ENCODE measurements at places on chromosomes 12 and 14.

- no peak for DNase-seq
Observed at GRCh38 chr12:6226679-6227051, 26.5 kb downstream of the CD9 start.

DNA sequence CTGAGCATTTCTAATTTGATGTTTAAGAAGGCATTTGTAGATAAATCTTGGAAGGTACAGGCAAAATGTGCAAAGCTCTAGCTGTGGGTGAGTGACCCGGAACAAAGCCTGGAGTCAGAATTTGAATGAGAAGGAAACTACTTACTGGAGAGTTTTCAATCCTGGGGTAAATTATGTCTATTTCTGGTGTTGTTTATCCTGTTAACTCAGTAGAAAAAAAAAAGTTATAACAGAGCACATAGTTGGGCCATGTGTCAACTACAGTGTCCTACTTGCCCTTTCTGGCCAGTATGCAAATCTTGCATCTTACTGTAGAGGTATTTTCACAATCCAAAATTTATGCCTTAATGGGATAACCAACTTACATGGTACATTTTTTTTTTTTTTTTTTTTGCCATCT lies 182.3 kb downstream of the SYNE2 start:
- no peak for DNase-seq

- DNase-seq = no peak
Observed at GRCh38 chr14:97788846-97789526, 991.8 kb downstream of the VRK1 start.

DNA sequence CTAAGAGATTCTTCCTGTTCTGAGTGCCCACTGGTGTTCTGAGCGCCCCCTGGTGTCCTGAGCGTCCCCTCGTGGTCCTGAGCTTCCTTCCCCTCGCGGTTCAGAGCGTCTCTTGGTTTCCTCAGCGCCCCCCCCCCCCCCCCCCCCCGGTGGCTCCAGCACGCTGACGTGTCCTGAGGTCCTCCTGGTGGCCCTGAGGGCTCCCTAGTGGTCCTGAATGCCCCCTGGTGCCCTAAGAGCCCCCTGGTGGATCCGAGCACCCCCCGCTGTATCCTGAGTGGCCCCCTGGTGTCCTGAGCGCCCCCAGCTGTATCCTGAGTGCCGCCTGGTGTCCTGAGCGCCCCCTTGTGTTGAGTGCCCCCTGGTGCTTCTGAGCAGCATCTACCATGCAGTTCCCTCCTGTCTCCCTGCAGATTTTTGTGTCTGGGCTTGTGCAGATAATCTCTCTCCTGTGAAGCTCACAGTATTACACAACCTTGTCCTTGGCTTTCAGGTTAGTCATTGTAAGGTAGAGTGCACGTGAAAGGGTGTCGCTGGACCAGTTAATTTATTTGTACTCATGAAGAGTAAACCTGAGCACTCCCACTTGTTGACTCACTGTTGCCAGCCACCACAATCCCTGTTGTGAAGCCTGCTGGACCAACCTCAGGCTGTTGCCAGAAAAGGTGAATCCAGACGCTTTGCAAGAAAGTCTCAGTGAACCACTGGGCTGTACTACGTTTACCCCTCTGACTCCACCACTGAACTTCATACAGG lies 1168.4 kb downstream of the TMEM121 start:
- no peak for DNase-seq

GRCh38 chr14:32933629-32934072 lies 5.0 kb upstream of the NPAS3 start:
- no peak for DNase-seq

DNA sequence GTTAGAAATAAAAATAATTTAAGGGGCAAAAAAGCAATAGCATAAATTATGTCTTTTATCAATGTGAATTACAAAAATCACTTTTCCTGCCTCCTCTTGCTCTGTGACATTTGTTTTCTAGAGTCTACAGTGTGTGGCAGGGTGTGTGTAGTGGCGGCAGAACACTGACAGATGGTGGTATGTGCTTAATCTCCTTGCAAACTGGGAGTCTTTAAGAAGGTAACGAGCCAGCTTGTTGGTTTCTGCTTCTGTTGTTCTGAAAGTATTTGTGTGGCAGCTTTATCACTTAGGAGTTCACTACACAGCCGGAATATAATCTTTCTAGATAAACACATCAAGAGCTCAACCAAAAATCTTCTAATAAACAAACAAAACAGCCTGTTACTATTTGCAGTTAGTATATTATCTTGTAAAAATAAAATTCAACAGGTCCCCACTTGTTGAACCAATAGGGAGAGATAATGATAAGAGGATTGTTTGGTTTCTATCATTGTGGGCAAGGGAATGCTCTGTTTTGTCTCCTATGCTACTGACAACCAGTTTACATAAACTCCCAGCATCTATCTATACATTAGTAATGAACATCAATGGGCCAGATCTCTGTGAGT lies 13.0 kb downstream of the CDKL1 start:
- no peak for DNase-seq

GRCh38 chr14:42192738-42193653 lies 586.3 kb downstream of the LRFN5 start:
- no peak for DNase-seq

DNA sequence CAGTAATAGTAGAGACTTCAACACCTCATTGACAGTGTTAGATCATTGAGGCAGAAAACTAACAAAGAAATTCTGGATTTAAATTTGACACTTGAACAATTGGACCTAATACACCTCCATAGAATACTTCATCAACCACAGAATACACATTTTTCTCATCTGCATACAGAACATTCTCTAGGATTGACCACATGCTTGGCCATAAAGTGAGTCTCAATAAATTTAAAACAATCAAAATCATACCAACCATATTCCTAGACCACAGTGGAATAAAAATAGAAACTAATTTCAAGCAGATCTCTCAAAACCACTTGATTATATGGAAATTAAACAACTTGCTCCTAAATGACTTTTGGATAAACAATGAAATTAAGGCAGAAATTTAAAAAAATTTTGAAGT lies 82.3 kb downstream of the SLC38A4 start:
- no peak for DNase-seq

GRCh38 chr14:37252434-37252833 lies 54.7 kb downstream of the MIPOL1 start:
- no peak for DNase-seq

DNA sequence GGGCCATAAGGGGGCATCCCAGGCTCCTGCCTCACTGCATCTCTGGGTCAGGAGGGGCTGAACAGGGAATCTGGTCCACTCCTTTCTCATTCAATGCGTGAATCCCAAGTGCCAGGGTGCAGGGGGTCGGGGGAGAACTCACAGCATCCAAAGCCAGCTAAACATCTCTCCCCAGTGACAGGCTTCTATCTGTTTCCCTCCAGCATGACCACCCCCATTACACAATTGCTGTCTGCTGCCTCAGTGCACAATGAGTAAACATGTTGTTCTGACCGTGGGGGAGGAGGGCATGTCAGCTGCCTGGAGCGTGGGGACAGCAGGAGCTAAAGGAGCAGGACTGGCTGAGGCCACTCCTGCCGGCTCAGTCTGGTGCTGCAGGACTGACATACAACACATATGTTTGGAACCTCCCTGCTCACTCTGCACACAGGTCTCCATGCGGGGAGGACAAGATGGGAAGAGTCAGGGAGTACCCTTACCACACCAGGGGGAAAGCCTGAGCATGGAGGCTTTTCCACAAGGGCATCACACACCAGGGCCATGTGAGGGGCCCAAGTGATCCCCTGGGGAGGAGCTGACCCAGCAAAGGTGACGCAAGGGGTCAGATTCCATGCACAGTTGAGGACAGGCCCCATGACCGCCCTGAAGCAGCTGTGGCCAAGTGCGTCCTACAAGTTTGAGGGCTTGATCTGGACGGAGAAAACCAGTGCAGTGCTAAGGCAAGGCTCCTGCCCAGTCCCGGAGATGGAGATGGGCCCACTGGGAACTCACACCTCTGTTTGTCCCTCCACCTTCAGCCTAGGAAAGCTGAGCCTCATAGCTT lies 1.4 kb downstream of the TNS2 start:
- no peak for DNase-seq

DNA sequence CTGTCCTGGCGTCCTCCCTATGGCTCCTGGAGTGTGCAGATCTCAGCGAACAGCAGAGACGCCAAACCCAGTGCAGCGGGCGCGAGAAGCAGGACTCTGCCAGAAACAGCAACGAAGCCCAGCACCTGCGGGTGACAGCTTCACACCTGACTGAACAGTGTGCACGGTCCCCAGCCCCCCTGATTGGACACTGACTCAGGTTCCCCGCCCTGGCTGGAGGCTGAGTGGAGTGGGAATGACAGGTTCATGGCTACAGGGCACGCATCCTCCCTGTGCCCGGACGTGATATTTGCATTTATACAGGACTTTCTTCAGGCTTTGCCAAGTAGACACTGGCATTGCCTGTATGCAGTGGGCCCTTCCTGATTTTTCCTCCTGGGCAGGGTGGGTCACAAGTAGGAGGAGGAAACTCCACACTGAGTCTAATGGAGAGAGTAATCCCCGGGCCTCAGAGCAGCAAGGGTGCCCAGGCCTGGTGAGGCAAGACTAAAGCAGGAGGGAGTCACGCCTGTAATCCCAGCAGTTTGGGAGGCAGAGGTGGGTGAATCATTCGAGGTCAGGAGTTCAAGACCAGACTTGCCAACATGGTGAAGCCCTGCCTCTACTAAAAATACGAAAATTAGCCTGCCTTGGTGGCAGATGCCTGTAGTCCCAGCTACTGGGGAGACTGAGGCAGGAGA lies 71.6 kb downstream of the ASCL4 start:
- DNase-seq = no peak

DNA sequence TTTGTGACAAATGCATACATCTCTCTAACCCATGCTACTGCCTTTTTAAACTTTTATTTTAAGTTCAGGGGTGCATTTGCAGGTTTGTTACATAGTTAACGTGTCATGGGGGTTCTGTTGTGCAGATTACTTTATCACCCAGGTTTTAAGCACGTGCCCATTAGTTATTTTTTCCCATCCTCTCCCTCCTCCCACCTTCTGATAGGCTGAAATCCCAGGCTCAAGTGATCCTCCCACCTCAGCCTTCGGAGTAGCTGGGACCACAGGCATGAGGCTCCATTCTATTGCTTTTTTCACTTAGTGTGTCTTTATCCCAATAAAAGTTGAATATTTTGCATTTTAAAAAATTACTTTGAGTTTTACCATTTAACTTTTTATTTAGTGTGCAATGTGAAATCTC lies 68.9 kb downstream of the BAZ1A start:
- no peak for DNase-seq

DNA sequence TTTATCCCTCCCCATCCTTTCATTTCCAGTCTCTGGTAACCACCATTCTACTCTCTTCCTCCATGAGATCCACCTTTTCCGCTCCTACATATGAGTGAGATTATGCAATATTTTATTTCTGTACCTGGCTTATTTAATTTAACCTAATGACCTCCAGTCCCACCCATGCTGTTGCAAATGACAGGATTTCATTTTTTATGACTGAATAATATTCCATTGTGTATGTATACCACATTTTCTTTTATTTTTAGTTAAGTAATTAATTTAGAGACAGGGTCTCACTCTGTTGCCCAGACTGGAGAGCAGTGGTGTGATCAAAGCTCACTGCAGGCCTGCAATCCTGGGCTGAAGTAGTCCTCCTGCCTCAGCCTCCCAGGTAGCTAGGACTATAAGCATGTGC lies 2.6 kb downstream of the LRRK2 start:
- no peak for DNase-seq

- DNase-seq = no peak
Observed at GRCh38 chr12:59194794-59195193, 274.5 kb upstream of the LRIG3 start.

DNA sequence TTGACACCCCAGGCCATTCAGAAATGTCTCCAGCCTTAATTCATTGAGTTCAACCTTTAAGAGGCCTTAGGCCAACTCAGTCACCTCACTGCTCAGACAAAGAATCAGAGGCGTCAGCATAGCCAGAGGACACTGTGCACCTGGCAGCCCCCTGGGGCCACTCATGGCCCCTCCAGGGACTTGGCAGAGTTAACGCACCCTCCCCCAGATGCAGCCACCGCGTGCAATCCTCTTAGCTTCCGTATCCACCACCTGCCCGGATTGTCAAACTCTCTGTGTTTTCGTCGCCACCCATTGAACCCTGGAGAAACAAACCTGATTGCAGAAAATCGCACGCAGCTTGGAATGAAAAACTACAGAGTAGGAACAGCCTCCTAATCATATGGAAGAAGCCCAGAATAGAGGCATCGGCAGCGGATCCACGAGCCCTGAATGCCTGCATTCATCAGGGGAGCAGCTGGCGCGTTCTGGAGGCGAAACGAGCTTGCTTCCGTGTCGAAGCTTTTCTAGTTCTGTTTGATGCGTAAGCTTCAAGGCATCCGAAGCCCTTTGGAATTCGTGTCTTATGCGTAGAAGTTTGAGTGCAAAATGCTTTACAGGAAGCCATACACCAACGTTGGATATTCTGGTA lies 22.4 kb downstream of the BRI3BP start:
- DNase-seq = no peak

DNA sequence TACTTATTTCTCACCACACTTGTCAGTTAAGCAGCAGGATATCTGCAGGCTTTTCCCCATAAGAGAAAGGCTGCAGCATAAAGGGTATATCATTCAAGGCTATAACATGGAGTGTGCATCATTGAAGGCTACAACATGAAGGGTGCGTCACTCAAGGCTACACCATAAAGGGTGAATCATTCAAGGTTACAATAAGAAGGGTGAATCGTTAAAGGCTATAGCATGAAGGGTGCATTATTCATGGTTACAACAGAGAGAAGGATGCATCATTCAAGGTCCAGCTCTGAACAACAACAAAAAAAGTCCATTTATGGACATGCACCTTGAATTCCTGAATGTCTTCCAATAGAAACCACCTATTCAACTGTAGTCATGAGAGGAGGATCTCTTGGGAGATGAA lies 32.8 kb upstream of the LUM start:
- peak; percentile 19 for DNase-seq

DNA sequence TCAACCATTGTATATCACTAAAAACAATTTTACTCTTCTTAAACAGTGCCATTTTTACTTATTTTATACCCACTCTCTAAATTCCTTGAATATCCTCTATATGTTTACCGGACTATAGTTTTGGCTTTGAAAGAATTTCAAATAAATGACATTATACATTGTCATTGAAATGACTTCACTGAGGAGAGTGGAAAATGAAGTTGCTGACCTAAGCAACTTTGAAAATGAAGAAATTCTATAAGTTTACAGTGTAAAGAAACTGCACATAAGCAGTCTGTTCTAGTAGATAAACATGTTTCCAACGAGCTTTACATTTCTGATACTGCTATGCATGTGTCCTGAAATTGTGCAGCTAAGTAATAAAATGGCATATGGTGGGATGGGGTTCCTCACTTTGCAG lies 1094.0 kb downstream of the TMEM121 start:
- DNase-seq = no peak

GRCh38 chr12:88889326-88890110 lies 309.2 kb upstream of the KITLG start:
- no peak for DNase-seq

- no peak for DNase-seq
Observed at GRCh38 chr12:52413782-52414345, 7.7 kb upstream of the KRT82 start.

DNA sequence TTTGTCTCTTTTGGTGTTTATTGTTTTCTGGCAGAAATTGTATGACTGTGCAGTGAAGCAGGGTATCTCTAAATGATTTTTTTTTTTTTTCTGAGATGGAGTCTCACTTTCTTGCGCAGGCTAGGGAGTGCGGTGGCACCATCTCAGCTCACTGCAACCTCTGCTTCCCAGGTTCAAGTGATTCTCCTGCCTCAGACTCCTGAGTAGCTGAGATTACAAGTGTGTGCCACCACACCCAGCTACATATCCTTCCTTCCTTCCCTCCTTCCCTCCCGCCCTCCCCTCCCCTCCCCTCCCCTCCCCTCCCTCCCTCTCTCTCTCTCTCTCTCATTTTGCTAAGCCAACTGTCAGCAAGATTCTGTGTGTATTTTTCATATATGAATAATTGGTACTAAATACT lies 94.4 kb downstream of the PPHLN1 start:
- no peak for DNase-seq
